SHP77 (cell line): ENCODE measurements at places on chromosomes 3 and 15.

DNA sequence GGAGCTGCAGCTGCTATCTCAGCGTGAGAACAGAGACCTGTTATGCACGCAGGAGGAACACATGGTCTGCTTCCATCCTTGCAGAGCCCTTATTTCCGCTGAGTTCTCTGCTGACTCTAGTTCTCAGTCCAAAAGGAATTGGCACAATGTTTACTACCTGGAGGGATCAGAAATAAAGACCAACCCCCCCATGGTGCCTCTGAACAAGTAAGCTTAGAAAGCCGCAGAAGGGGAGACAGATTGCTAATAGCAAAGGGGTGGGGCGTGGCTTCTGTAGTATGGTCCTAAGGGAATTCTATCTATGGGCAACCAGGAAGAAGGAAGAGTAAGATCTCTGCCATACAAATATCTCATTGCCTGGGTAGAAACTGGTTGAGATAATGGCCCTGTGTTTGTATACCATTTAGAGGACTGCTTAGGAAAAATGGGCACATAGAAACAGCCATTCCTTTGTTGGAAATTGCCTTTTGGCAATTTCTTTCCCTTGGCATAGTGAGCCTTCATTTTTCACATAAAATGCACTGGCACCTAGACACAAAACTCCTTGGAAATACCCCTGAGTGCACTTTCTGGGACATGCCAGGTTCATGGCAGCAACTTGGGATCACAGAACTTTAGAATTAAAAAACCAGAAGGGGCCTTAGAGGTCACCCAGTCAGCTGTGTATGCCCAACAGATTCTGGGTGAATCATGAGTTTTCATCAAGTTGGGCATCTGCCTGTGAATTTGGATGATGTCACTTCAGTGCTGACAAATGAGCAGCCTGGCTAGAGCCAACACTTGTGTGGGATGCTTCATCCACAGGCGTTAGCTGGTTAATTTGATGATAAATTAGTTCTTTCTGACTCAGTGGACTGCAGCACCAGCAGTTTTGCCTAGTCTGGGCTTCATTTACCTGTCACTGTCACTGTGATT, 57.4 kb upstream of the STXBP5L start:
- no peak for DNase-seq

GRCh38 chr3:170593634-170594033, 7.8 kb upstream of the SLC7A14 start:
- no peak for DNase-seq

GRCh38 chr3:111852540-111852939, 6.5 kb upstream of the PHLDB2 start:
- DNase-seq = no peak

GRCh38 chr15:24898715-24899272, 56.0 kb upstream of the SNRPN start:
- no peak for DNase-seq

- no peak for DNase-seq
Observed at GRCh38 chr3:32129832-32130231, 23.4 kb downstream of the GPD1L start.

DNA sequence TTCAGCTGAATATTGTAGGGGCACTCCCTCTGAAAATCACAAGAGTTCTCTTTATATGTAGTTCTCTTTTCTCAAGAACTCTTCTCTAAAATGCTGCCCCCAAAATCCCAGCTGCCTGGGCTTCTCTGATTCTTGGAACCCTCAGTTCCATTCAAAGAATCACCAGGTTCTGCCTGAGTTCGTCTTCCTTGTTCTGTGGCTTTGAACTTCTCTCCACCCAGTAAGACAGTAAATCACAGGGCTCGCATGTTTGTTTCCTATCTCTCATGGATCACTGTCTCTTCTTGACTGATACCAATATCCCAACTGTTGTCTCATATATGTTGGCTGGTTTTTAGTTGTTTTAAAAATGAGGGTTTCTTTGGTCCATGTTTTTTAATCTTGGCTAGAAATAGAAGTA, 359.5 kb upstream of the CBLB start:
- no peak for DNase-seq

DNA sequence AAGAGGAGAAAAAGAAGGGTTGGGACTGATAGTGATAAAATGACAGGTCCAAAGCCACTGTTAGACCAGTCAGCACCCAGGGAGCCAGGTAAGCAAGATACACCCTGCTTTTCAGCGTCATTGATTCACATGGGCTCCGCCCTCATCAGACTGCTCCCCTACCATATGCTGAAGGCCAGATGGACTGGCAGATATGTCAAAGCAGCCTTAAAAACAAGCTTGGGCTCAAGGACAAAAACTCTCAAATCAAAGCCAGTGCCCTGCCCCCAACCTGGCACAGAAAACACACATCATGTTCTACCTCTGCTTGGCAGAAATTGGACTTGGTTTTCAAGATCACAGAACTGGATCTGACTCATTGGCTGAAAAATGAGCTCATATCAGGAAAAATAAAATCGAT, 33.4 kb downstream of the SH3BP5 start:
- DNase-seq = no peak

DNA sequence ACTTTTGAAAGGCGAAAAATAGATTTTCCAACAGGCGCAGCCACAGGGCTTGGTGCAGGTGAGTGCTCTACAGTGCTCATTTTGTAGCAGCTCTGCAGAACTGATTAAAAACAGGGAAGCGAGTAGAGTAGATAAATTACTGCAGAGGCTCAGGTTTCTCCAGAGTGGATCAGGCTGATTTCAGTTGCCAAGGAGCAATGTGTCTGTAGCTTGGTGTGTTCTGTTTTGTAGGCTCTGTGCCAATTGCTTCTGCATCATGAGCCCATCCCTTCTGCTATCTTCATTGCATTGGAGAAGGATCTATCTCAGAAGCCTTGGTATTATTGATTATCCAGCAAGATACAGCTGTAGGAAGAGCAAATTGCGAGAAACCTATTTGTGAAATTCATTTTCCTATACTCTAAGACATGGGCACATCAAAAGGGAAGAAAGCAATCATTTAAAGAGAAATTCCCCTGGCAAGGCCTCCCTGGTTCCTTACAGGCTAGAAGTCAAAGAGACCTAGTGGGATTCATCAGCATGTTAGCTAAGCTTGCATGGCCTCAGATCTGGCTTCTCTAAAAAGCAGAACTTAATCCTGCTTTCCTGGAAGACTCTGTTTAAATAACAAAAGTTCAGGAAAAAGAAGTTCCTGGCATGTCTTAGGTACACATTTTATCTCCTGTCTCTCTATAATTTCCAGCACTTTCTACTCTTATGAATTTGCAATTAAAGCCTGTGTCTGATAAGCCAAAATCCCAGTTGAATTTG, 432.4 kb upstream of the ATP10A start:
- DNase-seq = no peak
